ENCODE measurements at places on chromosomes 7 and 10. TPM values are rescaled to one million over a fixed set of nuclear protein-coding genes. Genes with fewer than 3 reads are reported as not detected.

GRCh38 chr10:97475936-97476594 is 22.2 kb downstream of the MMS19 start:
- no peak for DNase-seq

DNA sequence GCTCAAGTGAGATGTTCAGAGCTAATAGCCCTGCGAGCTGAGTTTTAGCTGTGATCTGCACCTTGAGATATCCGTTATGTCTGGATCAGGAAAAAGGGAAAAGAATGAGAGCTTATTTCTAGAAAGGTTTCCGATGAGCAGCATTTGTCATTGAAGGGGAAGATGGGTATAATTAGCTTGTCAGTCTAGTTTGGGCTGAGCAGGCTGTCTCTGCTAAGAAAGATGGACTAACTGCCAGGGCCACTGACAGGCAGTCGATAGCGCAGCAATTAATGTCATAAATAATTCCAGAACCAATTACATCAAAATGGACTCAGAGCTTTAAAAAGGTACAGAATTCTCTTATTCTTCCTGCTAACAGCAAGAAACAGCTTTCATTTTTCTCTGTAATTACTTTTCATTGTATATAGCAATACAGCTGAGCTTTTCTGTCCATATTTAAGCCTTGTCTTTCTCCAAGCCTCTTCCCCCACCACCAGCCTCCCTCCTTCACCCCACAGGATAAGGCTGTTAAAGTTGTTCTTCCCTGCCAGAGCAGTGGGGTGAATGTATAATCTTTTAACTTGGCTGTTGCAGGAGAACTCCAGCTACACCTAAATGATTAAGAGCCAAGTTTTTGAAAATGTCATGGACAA is 1006.5 kb downstream of the KCNMA1 start:
- no peak for DNase-seq

- no peak for DNase-seq
Measured at GRCh38 chr10:103629581-103629980, 136.1 kb downstream of the NEURL1 start.

DNA sequence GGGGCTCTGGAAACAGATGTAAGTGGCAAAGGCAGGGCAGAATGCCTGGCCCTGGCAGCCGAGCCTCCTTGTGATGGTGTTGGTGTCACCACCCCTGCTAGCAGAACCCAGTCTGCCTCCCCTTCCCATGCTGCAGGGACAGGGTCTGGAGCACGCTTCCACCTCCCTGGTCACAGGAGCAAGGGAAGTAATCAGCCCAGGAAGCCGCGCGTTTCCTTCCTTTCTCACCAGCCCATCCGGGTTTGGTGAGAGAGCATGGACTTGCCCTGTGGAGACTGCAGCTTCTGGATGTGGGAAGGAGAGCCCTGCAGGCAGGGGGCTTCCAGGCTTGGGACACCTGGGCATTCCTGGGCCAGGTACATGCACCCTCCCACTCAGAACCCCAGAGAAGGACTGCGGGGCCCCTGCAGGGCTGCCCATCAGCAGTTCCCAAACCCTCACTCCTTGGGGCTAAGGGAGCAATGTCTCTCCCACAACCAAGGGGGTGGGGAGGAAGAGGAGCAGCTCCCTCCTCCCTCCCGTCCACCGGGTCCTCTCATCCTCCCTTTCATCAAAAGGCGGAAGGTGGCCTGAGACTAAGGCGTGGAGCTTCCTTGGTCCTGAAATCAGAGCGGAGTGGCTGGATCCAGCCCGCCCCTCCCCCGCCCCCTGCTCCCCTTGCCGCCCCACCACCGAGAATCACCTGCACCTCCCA is 1.8 kb downstream of the MMRN2 start:
- DNase-seq = peak; percentile 60

- DNase-seq = no peak
Measured at GRCh38 chr10:85786401-85786899, 580.1 kb downstream of the GRID1 start.

DNA sequence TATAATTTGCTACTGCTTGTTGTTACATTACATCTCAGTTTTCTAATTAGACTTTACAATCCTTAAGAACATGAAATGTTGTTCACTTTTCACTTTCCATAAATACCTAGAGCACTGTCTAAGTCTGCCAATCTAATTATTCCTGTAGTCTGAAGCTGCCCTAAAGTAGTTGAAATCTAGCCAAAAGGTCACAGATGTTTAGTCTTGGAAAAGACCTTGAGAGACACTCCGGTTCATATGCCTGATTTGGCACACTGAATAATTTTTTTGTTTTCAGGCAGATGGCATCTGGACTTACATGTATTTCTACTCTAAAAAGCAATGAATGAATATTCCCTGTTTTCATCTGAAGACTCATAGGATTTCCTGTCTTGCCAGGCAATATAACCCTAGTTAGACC is 359.1 kb downstream of the ANKRD7 start:
- DNase-seq = no peak

- DNase-seq = no peak
Measured at GRCh38 chr7:101911800-101912715, 94.6 kb downstream of the CUX1 start.

GRCh38 chr7:78073609-78074382 is 275.2 kb downstream of the PHTF2 start:
- DNase-seq = no peak

DNA sequence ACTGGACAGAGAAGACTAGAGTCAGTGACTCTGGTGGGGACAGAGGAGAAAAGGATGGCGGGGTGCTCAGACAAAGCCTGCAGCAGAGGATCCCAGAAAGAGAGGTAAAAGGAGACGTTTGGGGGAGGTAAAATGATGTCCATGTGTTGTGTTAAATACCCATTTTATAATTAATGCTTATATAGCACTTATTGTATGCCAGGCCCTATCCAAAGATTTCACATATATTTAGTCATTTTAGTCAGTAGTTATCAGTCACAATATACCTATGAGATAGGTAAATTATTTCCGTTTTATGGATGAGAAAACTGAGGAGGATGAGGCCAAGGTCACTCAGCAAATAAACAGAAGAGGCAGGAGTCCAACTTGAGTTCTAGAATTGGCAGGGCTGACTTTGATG is 144.6 kb upstream of the SEMA3E start:
- no peak for DNase-seq

DNA sequence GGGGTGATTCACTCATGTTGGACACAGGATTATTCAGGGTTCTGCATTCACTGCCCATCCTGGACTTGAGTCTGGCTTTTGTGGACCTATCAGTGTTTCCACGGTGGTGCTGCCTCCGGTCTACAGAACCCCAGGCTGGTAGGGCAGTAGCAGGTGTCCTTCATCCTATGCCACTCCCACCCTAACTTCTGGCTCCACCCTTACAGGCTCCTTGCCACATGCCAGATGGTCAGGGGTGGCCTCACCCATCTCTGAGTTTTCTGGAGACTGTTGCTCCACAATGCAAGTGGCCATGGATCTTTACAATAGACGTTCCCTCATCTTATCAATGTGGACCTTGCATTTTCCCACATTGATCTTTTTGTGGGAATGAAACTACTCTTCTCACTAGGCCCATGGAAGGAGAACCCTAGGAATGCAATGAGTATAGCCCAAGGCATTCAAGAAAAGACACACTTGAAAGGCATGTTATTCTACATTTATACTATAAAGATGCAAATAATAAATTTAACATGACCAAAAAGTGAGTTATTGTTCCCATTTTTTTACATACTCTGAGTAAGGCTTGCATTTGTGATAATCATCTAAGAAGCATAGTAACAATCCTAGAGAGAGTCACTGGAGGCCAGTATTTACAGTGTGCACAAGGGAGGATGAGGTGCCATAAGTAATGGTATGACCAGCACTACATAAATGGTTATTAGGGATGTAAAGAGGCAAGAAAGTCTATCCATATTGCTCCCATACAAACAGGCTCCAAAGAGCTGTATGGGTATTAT is 57.4 kb upstream of the ADO start:
- no peak for DNase-seq

DNA sequence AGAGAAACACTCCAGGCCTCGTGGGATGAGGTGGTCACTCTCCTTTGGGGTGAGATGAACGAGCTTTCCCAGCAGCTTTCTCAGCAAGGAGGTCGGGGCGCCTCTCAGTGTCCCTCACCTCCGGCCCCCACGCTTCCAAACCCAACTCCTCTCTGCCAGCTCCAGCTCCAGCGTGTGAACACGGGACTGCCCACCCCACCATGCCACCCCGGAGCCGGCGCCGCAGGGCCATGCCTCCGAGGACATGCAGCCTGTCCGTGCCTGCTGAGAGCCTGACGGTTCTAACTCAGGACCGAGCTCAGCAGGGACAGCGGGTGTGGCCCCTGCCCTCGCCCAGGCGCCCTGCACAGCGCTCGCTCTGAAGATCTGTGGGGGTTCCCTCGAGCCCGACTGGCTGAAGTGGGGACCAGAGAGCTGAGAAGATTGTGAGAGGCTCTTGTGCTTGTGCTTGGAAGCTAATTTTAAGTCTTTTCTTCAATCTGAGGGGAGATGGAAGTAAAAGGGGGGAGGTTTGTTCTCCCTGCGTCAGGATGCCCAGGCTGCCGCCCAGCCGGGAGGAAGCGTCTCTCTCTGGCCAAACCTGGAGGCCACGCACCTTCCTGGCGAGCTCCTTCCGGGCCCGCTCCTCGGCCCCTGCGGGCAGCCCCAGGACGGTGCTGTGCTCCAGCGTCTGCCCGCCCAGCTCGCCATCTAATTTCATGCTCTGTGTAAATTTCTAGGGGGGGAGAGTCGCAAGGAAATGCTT is 5.1 kb upstream of the ADAM8 start:
- DNase-seq = no peak

- DNase-seq = peak; percentile 56
Measured at GRCh38 chr7:137983323-137984008, 18.4 kb downstream of the CREB3L2 start.

- DNase-seq = peak; percentile 50
Measured at GRCh38 chr7:127391591-127392181, 822 bp downstream of the ZNF800 start.

GRCh38 chr7:157892751-157893523 is 556.1 kb downstream of the DNAJB6 start:
- DNase-seq = no peak

- DNase-seq = no peak
Measured at GRCh38 chr10:113648478-113648877, 15.4 kb downstream of the NRAP start.

DNA sequence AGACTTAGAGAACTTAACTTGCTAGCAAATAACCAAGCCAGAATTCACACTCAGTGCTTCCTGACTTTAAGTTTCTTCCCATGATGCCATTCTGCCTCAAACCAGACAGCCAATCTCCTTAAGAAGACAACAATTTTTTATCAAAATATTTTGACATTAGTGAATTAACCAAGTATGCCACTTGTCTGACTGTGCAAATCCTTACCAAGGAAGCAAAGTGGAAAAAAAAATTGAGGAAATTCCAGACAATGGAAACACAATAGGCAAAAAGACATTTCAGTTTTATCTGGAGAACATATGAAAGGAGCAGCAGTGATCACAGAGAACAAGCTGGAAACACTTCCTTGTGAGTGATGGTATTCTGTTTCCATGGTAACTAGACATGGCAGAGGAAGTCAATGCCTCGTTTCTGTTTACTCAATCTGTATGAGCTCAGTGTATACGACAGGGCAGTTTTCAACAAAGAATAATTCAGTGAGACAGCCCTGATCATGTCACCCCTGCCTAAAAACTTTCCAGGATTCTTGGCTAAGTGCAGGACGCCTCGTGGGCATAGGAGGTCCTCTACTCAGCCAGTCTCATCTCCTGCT is 114.2 kb downstream of the DYNC1I1 start:
- DNase-seq = peak; percentile 78

GRCh38 chr10:32163762-32164148 is 107.5 kb upstream of the KIF5B start:
- no peak for DNase-seq

- DNase-seq = no peak
Measured at GRCh38 chr7:98705626-98706025, 88.5 kb downstream of the NPTX2 start.

- DNase-seq = no peak
Measured at GRCh38 chr7:37380831-37381230, 67.8 kb downstream of the ELMO1 start.

- DNase-seq = no peak
Measured at GRCh38 chr7:29430279-29430949, 133.2 kb upstream of the PRR15 start.

ASAH2B gene
- total RNA-seq = 2.2 TPM

TMEM130 gene
- total RNA-seq = not detected

PRPS1L1 gene
- total RNA-seq = 0.14 TPM

ELFN1 gene
- 1.2 TPM for total RNA-seq

TMEM270 gene
- not detected for total RNA-seq

OPN4 gene
- total RNA-seq = not detected

GNGT1 gene
- not detected for total RNA-seq

STRIP2 gene
- total RNA-seq = 2.7 TPM

LGI1 gene
- not detected for total RNA-seq

CPA1 gene
- total RNA-seq = not detected

LDB1 gene
- total RNA-seq = 49.6 TPM

CNPY4 gene
- total RNA-seq = 39.5 TPM

TAS2R5 gene
- 0.47 TPM for total RNA-seq

RSPH10B2 gene
- total RNA-seq = 0.19 TPM

DGKI gene
- 3.9 TPM for total RNA-seq

BCAP29 gene
- total RNA-seq = 109 TPM
